ENCODE measurements at places on chromosomes 2 and 18. TPM values are rescaled to one million over a fixed set of nuclear protein-coding genes. Genes with fewer than 3 reads are reported as not detected.

The MARS2 gene
- total RNA-seq: 4.0 TPM

The IL1R1 gene
- 23.2 TPM for total RNA-seq

The ZNF521 gene
- 78.2 TPM for total RNA-seq

The ERBB4 gene
- under 0.01 TPM for total RNA-seq

The ALK gene
- not detected for total RNA-seq

The CDKL4 gene
- total RNA-seq: 0.81 TPM

The DNAJC27 gene
- total RNA-seq: 1.6 TPM

The NRP2 gene
- 46.2 TPM for total RNA-seq

The GLI2 gene
- total RNA-seq: 0.38 TPM

The TMEM247 gene
- not detected for total RNA-seq

The NLRC4 gene
- not detected for total RNA-seq

The KCMF1 gene
- total RNA-seq: 52.3 TPM

The TSPYL6 gene
- total RNA-seq: not detected

The COBLL1 gene
- 5.7 TPM for total RNA-seq

The TRIM43 gene
- not detected for total RNA-seq

The SALL3 gene
- not detected for total RNA-seq

The RGPD4 gene
- total RNA-seq: not detected

The SFTPB gene
- not detected for total RNA-seq

The CPLX4 gene
- not detected for total RNA-seq

The RASGRP3 gene
- total RNA-seq: 8.4 TPM

The PREPL gene
- total RNA-seq: 20.1 TPM

The RPS27A gene
- total RNA-seq: 975 TPM

The CXCR2 gene
- not detected for total RNA-seq

The IL1RN gene
- not detected for total RNA-seq

The FSHR gene
- total RNA-seq: not detected

The LOXHD1 gene
- total RNA-seq: not detected

The HOXD9 gene
- 0.09 TPM for total RNA-seq

The SPC25 gene
- 6.4 TPM for total RNA-seq

The MDH1B gene
- total RNA-seq: 0.28 TPM

The METTL21A gene
- total RNA-seq: 14.5 TPM

The REEP1 gene
- total RNA-seq: 0.09 TPM

The TMEM169 gene
- under 0.01 TPM for total RNA-seq

The ACVR2A gene
- total RNA-seq: 6.6 TPM

The STARD6 gene
- not detected for total RNA-seq

The GNLY gene
- not detected for total RNA-seq

The ARHGAP15 gene
- total RNA-seq: not detected

The CEBPZ gene
- total RNA-seq: 61.9 TPM

The FHL2 gene
- 114 TPM for total RNA-seq
